ENCODE measurements at places on chromosomes 2 and 18.

- peak; percentile 49 for DNase-seq
These were observed 14.5 kb downstream of the IL1R2 start for GRCh38 chr2:102005989-102006885.

- DNase-seq: no peak
These were observed 310.2 kb upstream of the STON1 start for GRCh38 chr2:48219555-48220436.

- DNase-seq: no peak
These were observed 177.2 kb downstream of the TXNL1 start for GRCh38 chr18:56461151-56461550.

- no peak for DNase-seq
These were observed 371.9 kb upstream of the VRK2 start for GRCh38 chr2:57674743-57675142.

DNA sequence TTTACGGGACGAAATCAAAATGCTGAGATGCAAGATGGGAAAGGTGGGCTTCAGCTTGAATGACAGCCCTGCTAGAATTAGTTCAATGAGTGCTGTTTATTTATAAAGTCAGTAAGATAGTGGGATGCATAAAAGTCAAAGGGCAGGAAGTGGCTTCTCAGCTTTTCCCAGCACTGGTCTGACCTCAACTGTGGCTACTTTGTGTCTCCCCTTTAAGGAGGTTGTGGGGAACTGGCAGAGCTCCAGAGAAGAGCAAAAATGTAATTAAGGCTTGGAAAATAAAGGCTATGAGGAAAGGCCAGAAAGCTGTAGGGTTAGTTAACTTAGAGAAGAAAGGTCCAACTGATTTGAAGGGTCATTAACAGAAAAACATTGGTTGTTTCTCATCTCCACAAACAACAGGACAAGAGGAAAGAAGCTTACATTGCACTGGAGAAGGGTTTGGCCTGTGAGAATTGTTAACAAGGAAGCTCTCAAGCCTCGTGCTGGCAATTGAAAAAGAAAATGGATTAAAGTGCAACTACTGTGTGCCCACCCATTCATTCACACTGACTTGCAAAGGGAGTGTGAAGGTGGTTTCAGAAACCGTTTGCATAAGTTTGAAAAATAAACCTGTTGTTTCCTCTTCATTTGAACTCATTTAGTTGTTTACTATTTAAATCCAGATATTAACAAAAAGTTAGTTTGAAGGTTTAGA, 68.8 kb upstream of the CD28 start:
- DNase-seq: no peak

GRCh38 chr2:153391131-153391530, 87.4 kb downstream of the RPRM start:
- DNase-seq: no peak

All from nephron progenitor cell (in vitro differentiated cells).